GM20000 (cell line): ENCODE measurements at places on chromosomes 1 and 21.
A peak's percentile ranks its signal among the peaks of the same experiment; 100 is the strongest.

DNA sequence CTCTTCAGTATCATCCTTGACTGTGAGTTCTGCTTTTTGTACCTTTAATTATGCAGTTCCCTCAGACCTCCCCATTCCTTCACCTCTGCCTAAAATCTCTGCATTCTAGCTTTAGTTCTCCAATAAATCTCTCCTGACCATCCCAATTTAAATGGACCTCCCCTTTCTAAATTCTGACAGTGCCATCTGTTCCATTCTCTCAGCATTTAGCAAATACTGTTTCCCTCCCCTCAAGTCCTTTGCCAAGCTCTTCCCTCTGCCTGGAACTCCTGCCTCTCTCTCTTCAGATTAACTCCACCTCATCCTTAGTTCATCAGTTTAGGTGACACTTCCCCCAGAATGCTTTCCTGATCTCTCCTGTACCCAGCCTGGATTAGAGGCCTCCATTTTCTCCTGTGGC lies 54.0 kb upstream of the JUN start:
- DNase-seq, result no peak

DNA sequence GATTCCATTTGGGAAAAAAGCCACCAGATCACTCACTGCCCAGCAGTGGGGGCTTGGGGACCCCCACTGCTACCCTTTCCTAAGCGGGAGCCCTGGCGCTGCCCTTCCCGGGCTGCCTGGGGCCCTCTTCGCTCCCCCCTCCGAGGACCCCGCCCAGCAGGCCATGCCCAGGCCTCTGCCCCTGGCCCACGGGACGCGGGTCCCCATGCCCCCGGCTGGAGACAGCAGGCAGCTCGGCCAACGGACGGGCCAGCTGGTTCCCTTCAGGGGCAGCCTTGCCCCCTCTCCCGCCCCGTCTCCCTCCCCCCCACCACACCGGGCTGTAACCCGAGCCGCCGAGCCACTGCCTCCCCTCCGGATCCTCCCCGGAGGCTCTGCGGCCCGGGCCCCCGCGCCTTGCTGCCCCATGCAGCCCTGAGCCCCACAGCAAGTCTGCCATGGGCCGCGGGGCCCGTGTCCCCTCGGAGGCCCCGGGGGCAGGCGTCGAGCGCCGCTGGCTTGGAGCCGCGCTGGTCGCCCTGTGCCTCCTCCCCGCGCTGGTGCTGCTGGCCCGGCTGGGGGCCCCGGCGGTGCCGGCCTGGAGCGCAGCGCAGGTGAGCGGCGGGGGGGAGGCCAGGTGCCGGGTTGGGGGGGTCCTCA lies at the start of gene MMP23B:
Gene MMP23B (plus strand): TSS at position 392 of the 639 bp plus-strand sequence. CDS start 46 bp downstream, at position 438.
- no peak for DNase-seq

DNA sequence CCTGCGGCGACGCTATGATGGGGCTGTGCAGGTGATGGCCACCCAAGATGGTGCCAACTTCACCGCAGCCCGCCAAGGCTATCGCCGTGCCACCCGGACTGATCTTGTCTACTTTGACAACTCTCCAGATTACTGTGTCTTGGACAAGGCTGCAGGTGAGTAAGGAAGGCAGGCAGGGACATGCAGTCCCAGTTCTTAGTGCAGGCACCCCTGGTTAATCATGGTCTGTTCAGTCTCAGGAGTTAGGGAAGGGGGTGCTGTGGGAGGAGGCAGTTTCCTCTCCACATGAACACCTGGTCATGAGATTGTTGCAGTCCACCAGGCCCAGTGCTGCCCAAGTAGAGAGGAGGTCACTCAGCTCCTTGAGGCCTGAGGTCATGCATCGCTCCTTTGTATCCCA lies 8.5 kb downstream of the WNT2B start:
- no peak for DNase-seq

- DNase-seq, result no peak
These were observed 283.9 kb downstream of the KCNT2 start for GRCh38 chr1:196324345-196324744.

DNA sequence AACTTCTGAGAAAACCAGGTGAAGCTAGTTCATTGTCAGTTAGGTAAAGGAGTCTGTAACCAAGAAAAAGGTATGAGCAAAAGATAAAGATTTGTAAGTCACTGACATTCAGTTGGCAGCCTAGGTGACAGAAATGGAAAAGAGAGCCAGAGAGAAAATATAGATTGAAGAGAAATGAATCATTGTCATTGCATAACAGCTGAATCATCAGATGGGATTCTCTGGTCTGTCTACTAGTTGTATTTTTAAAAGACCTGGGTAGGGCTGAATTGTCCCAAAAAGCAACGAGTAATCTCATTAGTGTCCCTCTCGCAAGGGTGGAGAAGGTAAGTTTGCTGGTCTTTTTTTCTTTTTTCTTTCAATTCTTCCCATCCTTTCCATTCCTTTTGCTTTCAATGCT lies 36.6 kb downstream of the PTGS2 start:
- no peak for DNase-seq

GRCh38 chr21:32772281-32773047 lies 909 bp upstream of the PAXBP1 start:
- peak; percentile 62 for DNase-seq

DNA sequence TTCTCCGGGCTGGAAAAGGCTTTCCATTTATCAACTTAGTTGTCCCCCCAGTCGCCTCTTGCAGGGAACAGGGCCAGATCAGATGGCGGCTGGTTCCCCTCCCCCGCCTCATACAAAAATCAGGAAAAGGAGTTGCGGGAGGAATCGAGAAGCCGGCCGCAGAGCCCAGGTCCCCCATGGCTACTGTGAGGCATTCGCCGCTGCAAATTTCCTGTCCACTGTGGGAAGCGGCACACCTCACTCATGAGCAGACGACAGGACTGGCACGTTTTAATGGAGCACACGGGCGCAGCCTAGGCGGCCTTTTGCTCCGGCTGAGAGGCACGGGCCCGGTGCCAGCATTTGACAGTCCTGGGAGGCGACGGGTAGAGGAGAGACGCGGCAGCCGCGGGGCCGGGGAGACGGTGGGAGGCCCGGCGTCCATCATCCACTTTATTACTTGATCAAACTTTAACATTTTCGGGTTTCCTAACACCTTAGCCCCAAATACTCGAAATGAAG lies 1.1 kb downstream of the GNG4 start:
- no peak for DNase-seq

DNA sequence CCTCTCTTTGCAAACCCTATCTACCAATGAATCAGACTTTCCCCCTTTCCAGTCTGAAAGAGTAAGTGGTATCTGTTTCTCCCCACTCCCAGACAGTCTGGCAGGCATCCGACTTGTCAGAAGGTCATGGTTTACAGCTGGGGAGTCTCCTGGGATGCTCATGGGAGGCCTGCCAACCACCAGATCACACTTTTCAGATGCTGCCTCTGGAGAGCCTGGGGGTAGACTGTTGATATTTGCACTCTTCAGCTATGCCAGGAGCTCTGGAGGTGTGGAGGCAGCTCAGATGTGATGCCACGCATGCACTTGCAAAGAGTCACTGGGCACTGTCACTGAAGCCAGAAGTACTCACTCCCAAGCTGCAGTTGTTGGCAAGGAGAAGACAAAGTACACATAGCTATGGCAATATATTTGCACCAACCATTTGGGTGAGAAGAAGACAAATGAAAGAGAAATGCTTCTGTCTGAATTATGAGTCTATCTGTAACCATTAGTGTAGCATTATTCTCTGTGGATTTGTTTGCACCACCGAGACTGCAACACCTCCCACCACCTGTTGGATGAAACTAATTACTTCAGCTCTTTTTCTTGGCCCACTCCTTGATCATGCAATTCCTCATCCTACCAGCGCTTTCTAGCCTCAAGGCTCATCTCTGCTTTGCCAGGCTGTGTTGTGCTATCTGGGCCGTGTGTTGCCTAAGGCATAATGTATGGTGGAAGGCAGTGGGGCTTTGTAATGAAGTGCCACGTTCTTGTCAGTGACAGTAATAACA lies 133.0 kb upstream of the SPAG17 start:
- DNase-seq, result no peak

DNA sequence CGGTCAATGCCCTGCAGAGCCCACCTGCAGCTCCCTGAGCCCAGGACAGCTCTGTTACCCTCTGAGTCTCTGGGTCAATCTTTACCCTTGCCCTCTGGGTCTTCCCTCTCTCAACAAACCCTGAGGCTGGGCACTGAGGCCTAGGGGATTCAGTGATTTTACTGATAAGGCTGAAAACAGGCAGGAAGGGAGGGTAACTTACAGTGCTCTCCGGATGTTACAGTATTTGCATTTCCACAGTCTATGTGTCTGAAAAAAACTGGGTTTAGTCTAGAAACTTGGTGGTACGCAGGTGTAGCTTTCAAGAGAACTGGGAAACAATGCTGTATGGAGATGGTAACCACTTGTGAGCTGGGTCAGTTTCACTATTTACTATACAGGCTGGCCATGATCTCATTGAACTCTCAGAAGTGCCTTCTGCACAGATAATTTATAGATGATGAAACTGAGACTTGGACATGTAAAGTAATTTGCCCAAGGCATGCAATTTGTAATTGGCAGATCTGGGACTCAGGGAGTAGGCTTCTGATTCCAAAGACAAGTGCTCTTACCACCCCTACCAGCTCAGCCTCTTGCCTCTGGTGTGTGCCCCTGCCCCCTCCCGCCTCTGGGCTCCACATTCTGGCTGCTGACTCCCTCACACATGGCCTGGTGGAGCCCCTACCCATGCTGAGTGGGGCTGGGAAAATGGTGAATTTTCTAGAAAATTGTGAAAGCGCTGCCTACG lies 48.8 kb downstream of the TENT5C start:
- peak; percentile 73 for DNase-seq

DNA sequence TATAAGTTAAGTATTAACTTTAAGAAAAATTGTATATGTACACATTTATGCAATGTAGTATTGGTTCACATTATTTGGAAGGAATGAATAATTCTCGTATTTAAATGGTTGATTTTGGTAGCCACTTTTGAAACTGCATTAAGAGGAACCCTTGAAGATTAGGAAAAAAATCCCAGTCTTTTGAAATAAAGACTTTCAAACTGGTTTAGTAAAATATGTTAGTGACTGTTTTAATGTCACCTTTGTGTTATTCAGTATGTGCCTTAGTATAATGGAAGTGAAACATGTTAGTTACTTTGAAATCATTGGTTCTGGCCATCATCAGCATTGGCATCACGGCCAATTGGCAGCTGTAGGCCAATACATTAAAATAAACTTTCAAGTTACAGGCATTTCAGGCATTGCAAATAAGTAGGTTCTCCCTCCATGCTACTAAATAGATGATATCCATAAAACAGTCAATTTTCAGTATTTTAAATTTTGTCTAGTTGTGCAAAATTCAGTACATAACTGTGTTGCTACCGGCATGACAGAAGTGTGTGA lies 4.4 kb downstream of the MIER1 start:
- DNase-seq, result no peak

- no peak for DNase-seq
These were observed 757.1 kb downstream of the KCNT2 start for GRCh38 chr1:195851016-195851601.

DNA sequence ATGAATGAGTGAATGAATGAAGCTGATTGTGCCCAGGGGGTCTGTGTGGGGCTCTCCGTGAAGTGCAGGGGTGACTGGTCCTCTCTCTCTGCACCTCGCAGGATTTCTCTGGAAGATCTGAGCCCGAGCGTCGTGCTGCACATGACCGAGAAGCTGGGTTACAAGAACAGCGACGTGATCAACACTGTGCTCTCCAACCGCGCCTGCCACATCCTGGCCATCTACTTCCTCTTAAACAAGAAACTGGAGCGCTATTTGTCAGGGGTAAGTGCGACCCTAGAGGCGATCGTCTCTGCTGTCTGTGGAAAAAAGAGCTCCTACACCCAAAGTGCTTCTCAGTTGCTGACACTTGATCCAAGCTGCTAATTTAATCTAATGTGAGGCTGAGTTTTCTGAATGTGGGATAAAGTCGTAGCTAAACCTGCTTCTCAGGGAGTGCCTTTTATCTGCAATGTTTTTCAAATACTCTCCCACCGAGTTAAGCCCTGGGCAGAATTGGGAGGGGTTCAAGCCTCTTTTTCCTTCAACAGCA lies 101.7 kb downstream of the HUNK start:
- no peak for DNase-seq

- no peak for DNase-seq
These were observed 134.9 kb upstream of the GRIK3 start for GRCh38 chr1:37169241-37169640.

- DNase-seq, result no peak
These were observed 615.5 kb upstream of the ADAMTS5 start for GRCh38 chr21:27582246-27582947.

- no peak for DNase-seq
These were observed 14.7 kb downstream of the PDXK start for GRCh38 chr21:43733529-43734071.

DNA sequence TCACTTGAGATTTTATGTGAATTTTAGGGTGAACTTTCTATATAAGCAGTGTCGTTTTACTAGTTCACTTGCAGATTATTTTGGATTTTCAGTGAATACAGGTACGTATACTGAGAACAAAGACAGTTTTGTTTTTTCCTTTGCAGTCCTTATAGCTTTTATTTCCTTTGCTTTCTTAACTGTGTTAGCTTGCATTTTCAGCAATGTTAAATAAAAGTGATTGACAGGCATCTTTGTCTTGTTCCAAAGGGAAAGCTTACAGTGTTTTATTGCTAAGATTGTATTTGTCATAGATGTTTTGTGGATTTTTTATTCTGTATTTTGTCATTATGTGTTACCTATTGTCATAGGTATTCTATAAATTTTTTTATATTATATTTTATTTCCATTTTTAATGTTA lies 53.3 kb upstream of the FASLG start:
- DNase-seq, result no peak

- no peak for DNase-seq
These were observed 118.9 kb downstream of the PGBD5 start for GRCh38 chr1:230307213-230307612.

GRCh38 chr21:32094804-32095203 lies 184.0 kb downstream of the MIS18A start:
- DNase-seq, result no peak

DNA sequence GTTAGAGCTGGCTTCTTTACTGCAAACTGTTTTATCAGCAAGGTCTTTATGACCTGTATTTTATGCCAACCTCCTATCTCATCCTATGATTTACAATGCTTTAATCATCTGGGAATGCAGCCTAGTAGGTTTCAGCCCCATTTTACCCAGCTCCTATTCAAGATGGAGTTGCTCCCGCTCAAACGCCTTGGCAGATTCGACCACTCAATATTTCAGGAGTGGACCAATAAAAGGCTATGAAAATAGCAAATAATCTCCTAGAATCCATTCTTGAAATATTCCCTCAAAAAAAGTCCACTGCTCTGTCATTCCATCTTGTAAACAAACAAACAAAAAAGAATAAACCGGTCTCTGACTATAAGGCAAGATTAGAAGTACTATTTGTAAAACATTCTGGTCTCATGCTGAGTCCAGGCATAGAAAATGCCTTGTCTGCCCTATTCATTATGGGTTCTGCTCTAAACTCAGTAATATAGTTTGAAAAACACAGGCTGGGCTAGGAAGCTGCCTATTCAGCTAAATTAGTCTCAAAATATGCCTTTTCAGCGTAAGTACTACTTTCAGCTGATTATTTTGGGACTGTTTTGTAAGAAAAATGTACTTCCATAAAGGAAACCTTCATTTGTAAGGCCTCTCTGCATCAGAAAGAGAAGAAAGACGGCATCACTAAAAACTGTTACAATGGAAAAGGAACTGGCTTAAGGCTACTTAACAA lies 53.0 kb downstream of the TBX19 start:
- DNase-seq, result no peak
